Retinal pigment epithelial cell (primary cell): ENCODE measurements at places on chromosomes 7 and 10.

- peak; percentile 47 for DNase-seq
Observed at GRCh38 chr10:3323865-3324498, 151.4 kb upstream of the PITRM1 start.

- DNase-seq = no peak
Observed at GRCh38 chr7:5689118-5689517, 92.3 kb downstream of the RNF216 start.

- no peak for DNase-seq
Observed at GRCh38 chr7:34165466-34165865, 260.1 kb downstream of the BMPER start.

DNA sequence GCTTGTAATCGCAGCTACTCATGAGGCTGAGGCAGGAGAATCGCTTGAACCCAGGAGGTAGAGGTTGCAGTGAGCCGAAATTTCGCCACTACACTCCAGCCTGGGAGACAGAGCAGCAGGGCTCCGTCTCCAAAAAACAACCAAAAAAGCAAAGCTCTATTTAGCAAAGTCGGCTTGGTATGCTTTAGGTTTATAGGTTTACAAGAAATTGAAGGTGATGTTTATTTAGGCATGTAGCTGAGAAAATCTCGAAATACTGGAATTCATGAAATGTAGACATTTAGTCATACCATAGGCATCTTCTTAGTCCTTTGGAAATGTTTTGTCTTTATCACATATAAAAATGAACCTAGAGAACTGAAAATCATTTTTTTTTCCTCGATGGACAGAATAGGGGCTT lies 453.8 kb upstream of the ANKRD30A start:
- DNase-seq = no peak
